NCI-H2081 (cell line): ENCODE measurements at places on chromosomes 7 and 10.

DNA sequence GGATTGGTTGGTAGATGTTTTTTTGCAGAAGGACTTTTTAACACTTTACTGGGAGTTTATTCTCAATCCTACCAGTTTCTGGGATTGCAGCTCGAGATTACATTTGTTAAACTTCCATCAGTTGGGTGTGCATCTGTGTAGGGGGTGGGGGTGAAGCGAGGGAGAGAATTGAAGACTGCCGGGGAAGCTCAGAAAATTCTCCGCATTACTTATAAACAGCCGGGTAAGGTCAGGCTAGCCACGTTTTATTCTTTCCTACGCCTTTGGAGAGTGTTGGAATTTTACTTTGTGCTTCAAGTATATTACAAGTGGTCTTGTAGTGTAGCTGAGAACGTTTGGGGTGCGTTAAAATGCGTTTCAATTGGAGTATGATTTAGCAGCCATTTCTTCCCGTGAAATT is 1.1 kb downstream of the PALS2 start:
- no peak for DNase-seq

DNA sequence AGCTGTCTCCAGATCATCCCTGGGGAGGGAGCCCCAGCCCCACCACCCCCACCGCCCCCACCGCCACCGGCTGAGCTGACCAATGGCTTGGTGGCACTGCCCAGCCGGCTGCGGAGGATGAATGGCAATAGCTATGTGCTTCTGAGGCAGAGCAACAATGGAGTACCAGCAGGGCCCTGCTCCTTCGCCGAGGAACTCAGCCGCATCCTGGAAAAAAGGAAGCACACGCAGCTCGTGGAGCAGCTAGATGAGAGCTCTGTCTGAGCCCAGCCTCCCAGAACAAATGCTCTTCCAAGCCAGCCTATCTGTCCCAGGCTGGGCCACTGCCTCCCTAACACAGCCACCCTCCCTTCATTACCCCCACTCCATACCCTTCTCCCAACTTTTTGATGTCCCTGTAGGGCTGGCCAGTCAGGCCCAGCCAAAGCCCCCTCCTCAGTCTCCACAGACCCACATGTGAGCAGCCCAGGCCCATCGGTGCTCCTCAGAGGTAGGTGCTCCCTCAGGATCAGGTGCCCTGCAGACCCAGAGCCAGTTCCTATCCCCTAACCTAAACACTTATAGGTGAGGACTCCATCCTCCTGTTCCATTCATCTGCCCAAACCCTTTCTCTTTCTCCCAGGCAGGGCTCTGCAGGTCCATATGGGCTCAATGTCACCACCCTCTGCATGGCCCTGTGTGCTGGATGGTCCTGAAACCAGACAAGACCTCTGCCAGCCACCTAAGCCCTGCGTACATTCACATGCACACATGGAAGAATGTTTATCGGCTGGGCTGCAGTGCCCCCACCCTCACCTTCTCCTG is 3.2 kb downstream of the MRPL43 start:
- DNase-seq: no peak

GRCh38 chr10:91551856-91552255 is 81.0 kb downstream of the PPP1R3C start:
- DNase-seq: peak; percentile 30

GRCh38 chr7:135856356-135857144 is 107.9 kb upstream of the FAM180A start:
- DNase-seq: no peak

DNA sequence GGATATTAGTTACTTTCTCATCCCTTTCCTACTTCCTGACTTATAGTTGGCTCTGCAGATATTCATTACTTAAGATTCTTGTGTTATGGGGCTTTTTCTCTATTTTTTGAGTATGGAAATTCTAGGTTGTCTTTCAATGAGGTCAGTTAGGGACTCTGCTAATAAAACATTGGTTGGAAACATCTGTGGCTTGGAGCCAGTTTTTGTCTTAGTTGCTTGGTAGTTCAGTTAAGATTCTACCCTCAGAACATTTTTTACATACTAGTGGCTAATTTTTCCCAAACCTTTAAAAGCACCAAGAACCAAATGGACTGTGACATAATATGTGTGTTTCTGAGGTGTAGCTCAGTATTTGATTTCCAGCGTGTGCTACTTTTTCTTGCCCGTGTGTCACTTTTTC is 305.6 kb upstream of the FZD1 start:
- no peak for DNase-seq

DNA sequence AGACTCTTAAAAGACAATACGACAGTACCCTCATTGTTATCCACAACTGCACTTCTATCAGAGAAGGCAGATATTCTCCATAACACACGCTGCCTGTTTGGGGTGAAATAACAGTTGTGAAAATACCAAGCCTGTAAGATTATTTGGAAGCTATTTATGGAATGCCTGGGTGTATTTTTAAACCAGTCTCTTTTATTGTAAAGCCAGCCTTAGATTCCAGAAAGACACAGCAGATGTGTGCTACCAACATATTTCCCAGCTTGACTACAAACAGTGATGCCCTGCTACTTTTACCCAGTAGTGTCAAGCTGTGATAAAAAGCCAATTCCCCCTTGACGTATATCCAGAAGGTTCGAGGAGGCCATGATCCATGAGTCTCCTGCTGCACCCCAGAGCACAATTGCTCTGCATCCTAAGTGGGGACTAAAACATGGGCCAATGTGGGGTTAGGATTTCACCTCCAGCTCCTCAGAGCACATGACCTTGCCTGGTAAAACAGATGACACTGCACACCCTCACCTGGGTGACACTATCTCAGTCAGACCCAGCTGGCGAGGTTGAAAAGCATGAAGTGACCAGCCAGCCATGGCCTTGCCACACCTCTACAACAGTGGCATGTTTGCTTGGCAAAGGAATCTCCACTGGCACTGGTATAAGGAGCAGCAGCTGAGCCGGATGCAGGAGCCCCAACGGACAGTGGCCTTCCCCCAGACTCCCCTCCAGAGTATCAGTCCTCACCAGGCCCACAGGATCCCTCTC is 62.2 kb downstream of the GFRA1 start:
- no peak for DNase-seq

GRCh38 chr10:59018977-59019376 is 157.5 kb upstream of the PHYHIPL start:
- no peak for DNase-seq
